ENCODE measurements at places on chromosomes 4 and X. TPM values are rescaled to one million over a fixed set of nuclear protein-coding genes. Genes with fewer than 3 reads are reported as not detected.

DNA sequence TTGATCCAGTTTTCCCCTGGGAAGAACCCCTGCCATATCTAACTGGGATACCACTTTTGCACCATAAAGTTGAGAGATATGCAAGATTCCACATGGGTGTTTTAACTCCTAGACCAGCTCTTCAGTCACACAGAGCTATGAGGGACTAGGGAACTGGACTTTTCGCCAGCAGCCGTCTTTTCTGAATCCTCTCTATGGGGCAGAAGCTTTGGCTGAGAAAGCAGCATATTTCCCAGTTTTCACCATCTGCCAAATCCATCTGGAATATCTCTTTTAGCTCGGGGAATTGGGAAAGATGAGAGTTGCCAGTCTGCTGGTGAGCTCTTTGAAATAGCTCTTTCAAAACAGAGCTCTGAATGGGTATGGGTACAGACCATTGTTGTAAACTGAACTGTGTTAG lies 20.9 kb downstream of the APOOL start:
- DNase-seq = no peak

- no peak for DNase-seq
Measured at GRCh38 chr4:154024097-154024694, 235.3 kb upstream of the SFRP2 start.

DNA sequence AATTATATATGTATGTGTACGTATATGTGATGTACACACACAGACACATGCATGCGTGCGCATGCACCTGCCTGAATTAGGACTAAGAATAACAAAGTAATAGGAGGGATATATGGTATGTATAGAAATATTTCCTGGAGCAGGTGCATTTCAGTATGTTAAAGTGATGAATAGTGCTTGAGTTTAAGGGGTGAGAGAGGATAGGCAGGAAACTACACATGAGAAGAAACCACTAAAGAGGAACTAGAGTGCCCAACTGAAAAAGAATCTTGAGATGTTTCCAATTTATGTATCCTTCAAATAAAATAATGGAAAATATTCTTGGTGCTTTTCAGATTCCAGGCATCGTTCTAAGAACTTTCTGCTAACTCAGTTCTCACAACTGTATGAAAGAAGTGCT lies 52.6 kb upstream of the UNC5C start:
- no peak for DNase-seq

GRCh38 chrX:134006484-134007161 lies 21.2 kb upstream of the GPC3 start:
- no peak for DNase-seq

DNA sequence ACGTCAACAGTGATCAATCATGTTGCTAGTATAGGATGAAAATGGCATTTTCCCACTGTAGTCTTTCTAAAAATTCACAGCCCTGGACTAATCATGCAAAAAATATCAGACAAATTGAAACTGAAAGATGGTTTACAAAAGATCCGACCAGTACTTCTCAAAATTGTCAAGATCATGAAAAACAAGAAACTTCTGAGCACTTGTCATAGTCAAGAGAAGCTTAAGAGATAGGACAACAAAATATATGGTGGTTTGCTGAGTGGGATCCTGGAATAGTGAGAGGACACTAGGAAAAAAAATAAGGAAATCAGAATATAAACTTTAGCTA lies 101.1 kb downstream of the NAA11 start:
- no peak for DNase-seq

GRCh38 chrX:103234869-103235268 lies 20.0 kb downstream of the BEX4 start:
- no peak for DNase-seq

GRCh38 chr4:3414421-3415279 lies 27.1 kb upstream of the HGFAC start:
- no peak for DNase-seq

- no peak for DNase-seq
Measured at GRCh38 chrX:10507876-10508275, 112.5 kb downstream of the MID1 start.

DNA sequence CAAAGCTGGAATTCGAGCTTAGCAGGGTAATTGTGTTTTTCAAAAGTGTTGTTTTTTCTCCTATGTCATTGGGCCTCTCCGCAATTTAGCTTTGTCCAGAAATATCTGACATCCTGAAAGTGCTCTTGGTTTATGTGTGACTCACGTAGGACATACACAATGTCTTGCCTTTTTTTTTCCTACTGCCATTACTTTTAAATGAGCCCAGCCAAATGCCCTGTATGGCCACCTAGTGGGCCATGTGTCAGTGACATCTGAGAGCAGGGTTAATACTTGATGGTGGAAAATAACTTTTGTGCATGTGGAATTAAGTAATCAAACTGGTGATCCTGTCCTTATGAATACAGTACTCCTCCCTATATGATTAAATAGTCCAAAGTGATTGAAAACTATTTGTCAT lies 1411.1 kb upstream of the TENM3 start:
- no peak for DNase-seq

DNA sequence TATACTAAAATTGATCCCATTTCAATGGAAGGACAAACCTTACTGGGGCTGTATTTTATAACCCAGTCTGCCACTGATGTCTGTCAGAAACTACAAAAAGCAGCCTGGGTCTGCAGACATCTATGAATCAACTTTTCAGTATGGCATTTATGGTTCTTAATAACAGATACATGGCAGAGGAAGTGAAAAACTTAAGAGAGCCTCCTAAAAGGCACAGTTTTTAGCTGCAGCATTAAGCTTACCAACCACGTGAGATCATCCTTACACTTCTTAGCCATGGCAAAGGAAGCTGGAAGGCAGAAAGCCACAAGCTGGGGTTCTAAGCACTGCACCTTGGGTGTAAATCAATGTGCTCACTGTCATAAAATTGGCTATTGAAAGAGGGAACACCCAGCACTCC lies 16.6 kb upstream of the UGT2B17 start:
- no peak for DNase-seq

TCEAL6 gene
- total RNA-seq = not detected

CAMK2D gene
- 32.5 TPM for total RNA-seq

CYTL1 gene
- 4.6 TPM for total RNA-seq

HADH gene
- total RNA-seq = 3.8 TPM

PDGFRA gene
- 0.44 TPM for total RNA-seq

RAB33B gene
- 14.1 TPM for total RNA-seq

VGLL1 gene
- total RNA-seq = not detected

UNC5C gene
- total RNA-seq = under 0.01 TPM

Data from lung microvascular endothelial cell (primary cell).